K562 (cell line): ENCODE measurements at places on chromosomes 12 and 14. TPM values are rescaled to one million over a fixed set of nuclear protein-coding genes. Genes with fewer than 3 reads are reported as not detected.

The SERPINA1 gene
- total RNA-seq: 4.1 and 6.0 TPM in 2 replicates

The KRT75 gene
- not detected in 2 replicates for total RNA-seq

The IL22 gene
- total RNA-seq: not detected in 2 replicates

The YARS2 gene
- 24.2 and 25.1 TPM in 2 replicates for total RNA-seq
